Activated B cell treated with CpG ODN at 0.5 μM for 24 hours (primary cell): ENCODE measurements at places on chromosomes 12 and 14. TPM values are rescaled to one million over a fixed set of nuclear protein-coding genes. Genes with fewer than 3 reads are reported as not detected.

DNA sequence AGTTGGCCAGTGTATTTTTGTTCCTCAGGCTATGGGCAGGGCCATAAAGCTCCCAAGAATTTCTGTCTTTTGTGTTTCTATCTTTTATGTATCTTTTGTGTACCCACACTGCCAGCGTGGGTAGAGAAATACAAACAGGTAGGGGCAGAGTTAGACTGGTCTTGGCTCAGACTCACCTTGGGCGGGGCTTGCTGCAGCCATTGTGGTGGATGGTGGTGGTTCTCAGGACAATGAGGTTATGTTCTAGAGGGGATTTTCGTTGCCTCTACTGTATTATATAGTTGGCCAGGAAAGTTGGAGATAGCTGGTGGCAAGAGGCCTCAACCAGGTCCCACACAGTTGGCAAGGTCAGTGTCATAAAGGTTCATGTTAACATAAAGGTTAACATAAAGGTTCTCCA, 977.5 kb upstream of the LRFN5 start:
- DNase-seq, result no peak

- no peak for DNase-seq
These were observed 119.8 kb downstream of the DPF3 start for GRCh38 chr14:72774141-72774540.

GRCh38 chr14:100827101-100828021, 1.4 kb downstream of the MEG3 start:
- DNase-seq, result no peak

GRCh38 chr14:97039717-97040363, 242.7 kb downstream of the VRK1 start:
- DNase-seq, result no peak

GRCh38 chr12:65323070-65323469, 44.6 kb downstream of the MSRB3 start:
- DNase-seq, result no peak

Gene TM9SF1
- 24.5 and 26.3 TPM in 2 replicates for total RNA-seq

DNA sequence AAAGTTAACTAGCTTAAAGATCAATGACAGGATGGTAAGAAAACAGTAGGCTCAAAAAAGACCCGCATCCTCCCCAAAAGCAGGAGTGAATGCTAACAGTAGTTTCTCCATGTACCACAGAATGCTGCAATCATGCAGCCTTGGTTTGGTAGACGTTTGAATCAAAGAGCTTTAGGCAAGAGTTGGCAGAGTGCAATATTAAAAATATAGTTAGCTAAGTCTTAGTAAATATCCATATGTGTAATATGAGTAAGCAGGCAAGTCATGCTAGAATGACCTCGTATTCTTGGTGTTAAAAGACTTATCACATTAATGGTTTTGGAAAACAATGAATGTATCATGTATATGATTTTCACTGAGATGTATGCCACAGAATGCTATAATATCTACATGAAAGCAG, 18.8 kb upstream of the KLRF1 start:
- DNase-seq, result no peak

- no peak for DNase-seq
These were observed 460.5 kb downstream of the TMEM121 start for GRCh38 chr14:105986894-105987284.

DNA sequence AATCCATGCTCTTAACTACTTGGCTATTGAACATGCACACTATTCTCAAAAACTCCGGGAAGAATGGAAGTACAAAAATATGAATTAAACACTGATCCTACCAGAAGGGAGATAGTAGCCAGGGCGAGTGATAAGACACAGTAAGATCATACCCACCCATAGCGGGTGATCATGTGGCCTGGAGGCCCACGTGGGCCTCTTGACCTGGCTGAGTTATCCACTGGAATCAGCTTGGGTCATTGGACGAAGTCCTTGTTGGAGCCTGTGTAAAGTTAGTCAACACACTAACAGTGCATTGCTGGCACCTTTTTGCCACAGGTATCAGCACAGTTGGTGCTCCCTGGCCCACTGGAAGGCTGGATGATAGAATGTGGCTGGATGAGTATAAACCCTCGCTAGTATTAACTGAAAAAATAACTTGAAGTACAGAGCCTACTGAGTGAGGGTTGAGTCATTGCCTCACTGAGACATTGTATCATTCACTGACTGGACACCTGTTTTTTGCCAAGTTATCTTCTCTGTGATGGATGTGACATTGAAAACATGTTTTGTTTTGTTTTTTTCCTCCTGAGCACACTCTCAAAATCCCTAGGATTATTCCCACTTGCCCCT, 149.2 kb upstream of the FUT8 start:
- DNase-seq, result no peak

Gene SRRM4
- total RNA-seq, result not detected in 2 replicates

DNA sequence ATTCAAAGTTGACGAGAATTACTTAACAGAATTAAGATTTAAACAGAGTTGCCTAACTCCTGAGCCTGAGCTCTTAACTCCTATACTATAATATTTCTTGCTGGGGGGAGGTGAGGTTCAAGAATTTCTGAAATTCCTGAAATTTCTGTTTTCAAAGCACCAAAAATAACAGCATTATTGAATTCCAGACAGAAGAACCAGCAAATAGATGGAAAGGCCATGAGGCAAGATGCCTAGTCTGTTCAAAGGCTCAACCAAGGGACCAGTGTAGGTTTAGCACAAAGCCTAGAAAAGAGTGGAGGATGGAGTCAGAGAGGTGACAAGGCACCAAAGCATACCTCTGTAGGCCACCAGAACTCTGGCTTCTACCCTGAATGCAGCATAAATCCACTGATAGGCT, 76.4 kb downstream of the PPP1R12A start:
- no peak for DNase-seq

Gene FAIM2
- total RNA-seq, result not detected in 2 replicates

- DNase-seq, result no peak
These were observed 249.7 kb upstream of the FBXO33 start for GRCh38 chr14:39681782-39682399.

- DNase-seq, result no peak
These were observed 86.4 kb downstream of the GALNT8 start for GRCh38 chr12:4806439-4807115.

GRCh38 chr14:95137164-95137803, 20.0 kb downstream of the DICER1 start:
- DNase-seq, result no peak

DNA sequence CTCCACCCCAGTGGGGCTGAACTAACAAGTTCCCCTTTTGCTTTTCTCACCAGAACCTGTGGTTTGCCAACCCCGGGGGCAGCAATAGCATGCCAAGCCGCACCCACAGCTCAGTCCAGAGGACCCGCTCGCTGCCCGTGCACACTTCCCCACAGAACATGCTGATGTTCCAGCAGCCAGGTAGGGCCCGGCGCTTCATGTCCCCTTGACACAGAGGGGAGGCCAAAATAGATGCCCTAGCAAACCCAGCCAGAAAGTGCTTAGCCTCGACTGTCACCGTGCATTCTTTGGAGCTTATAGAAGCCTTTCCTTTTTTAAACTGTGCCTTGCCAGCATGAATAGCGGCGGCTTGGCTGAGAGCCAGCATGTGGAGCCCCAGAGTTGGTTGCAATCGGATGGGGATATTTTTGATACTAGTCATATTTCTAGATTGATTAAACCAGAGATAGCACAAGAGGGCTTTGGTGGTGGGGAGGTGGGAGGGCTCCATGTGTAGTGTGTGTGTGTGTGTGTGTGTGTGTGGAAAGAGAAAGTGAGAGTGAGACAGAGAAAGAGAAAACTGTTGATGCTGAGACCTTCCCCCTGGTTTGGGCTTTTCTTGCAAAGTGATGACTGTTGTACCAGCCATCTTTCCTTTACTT, 126.1 kb downstream of the GCH1 start:
- DNase-seq, result peak; percentile 58

- DNase-seq, result no peak
These were observed 169.2 kb downstream of the PIK3C2G start for GRCh38 chr12:18430425-18431048.

Gene CLEC2A
- not detected in 2 replicates for total RNA-seq

- no peak for DNase-seq
These were observed 68.5 kb downstream of the PPFIBP1 start for GRCh38 chr12:27592548-27592947.

DNA sequence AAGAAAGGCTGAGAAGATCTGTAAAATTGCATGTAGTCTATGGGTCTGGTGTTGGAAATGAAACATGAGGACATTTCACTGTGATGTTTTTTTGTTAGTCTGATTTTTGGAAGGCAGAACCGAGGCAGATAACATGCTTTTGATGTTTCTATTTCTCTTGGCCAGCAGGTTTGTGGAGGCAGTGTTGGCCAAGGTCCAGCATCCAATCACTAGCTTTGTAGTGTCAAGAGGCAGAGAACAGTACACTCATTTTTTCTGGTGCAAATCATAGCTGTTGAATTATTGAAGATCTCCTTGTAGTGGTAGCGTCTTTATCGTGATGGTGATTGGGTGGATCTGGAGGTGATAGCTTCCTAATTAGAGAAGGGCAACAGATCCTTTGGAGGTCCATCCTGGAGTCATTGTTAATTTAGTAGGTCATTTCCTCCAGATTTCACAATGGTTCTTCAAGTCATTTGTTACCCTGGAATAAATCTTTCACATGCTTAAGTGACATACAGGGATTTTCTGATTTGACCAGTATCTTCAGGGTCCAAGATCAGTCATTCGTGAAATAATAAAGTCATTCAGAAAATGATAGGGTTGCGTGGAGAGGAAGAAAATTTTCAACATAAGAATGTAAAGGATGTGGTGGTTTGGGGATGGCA, 252.4 kb upstream of the CPNE8 start:
- no peak for DNase-seq

DNA sequence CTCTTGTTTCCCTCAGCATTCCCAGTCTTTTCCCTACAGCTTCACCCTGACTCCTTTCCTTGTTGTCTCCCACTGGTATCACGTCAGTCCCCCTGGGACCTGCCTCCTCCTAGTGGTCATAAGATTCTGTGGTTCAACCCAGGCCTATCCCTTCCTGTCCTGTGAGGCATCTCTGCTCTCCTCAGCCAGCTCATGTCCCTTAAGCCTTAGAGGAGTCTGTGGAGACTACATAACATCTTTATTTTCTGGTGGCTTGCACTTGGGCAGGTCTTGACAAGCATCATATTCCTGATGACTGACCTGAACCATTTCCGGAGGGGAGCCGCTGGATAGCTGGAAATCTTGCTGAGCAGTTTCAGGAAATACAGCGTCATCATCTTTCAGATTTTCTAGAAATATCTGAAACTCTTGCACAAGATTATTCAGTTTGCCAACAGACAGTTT, 688 bp downstream of the C12orf71 start:
- DNase-seq, result no peak

Gene AQP2
- not detected in 2 replicates for total RNA-seq

- no peak for DNase-seq
These were observed 13.2 kb downstream of the TCL1B start for GRCh38 chr14:95699412-95699811.

Gene ACAD10
- total RNA-seq, result 33.3 and 45.1 TPM in 2 replicates

Gene TMEM119
- not detected in 2 replicates for total RNA-seq

- DNase-seq, result no peak
These were observed 462.9 kb upstream of the PRICKLE1 start for GRCh38 chr12:43052441-43052840.

DNA sequence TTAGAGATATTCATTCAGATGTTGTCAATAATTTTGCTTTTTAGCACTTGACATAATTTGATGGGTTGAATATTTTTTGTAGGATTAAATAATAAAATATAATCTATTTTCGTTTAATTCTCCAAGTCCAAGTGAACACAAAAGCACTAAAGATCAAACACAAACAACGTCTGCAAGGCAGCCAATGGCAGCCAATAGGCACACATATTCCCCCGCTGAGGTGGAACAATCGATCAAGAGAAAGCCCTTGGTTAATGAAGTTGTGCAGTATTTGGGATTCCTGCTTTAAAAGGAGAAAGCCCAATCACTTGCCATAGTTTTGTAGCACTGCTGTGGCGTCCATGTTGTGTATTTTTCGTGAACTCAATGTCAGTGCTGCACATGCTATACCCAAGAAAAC, 1.5 kb downstream of the DHRS7 start:
- no peak for DNase-seq

- no peak for DNase-seq
These were observed 30.9 kb upstream of the KLRF1 start for GRCh38 chr12:9796346-9796745.

Gene IAPP
- total RNA-seq, result not detected in 2 replicates

- DNase-seq, result no peak
These were observed 117.0 kb downstream of the NCOR2 start for GRCh38 chr12:124450376-124450750.

- DNase-seq, result no peak
These were observed 270.6 kb downstream of the AEBP2 start for GRCh38 chr12:19709889-19710288.

DNA sequence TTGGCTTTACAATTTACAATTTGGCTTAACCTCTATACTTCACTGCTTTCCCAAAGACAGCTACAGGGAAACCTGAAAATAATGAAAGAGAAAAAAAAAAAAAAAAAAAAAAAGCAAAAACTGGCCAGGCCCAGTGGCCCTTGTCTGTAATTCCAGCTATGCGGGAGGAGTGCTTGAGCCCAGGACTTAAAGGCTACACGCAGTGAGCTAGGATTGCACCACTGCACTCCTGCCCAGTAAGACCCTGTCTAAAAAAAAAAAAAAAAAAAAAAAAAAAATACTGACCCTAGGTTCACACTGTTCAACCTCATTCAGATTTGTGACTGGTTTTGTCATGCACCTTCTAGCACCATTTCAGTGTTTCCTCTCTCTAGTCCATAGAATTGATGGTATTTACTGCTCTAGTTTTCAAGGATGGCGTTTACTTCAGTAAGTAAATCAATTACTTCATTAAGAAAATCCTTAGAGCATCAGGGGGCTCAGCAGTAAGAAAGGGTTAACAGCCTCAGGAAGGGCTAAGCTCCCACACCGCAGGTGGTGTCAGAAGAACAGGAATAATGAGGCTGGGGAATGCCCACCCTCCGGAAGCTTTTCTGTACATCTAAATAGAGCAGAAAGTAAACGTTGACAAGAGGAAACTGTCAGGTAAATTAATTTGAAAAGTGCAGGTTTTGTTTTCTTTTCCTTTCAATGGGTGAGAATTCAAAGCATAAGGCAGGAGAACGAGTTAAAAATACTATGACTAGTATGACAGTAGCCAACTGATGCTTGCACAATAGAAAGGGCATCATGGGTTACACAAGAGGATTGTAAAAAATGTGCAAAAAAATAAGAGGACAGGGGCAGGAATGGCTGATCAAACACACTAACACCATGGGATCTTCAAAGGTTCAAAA, 115.0 kb upstream of the MDM1 start:
- no peak for DNase-seq

Gene IL22
- not detected in 2 replicates for total RNA-seq

Gene NFKBIA
- total RNA-seq, result 480 and 515 TPM in 2 replicates

- DNase-seq, result no peak
These were observed 8.4 kb upstream of the LRTM2 start for GRCh38 chr12:1811948-1812291.

- peak; percentile 58 for DNase-seq
These were observed 7.6 kb upstream of the SIX1 start for GRCh38 chr14:60656686-60657455.

- DNase-seq, result no peak
These were observed 123.0 kb downstream of the FOXN3 start for GRCh38 chr14:89294060-89294459.
